ENCODE measurements at places on chromosomes 3 and 15. TPM values are rescaled to one million over a fixed set of nuclear protein-coding genes. Genes with fewer than 3 reads are reported as not detected.

The SEMA5B gene
- not detected for total RNA-seq

- DNase-seq, result no peak
These were observed 5.0 kb downstream of the BOC start for GRCh38 chr3:113216393-113216792.

The MCF2L2 gene
- total RNA-seq, result not detected

GRCh38 chr3:32202496-32202895 lies 36.0 kb upstream of the CMTM8 start:
- DNase-seq, result no peak

The RGMA gene
- total RNA-seq, result not detected

DNA sequence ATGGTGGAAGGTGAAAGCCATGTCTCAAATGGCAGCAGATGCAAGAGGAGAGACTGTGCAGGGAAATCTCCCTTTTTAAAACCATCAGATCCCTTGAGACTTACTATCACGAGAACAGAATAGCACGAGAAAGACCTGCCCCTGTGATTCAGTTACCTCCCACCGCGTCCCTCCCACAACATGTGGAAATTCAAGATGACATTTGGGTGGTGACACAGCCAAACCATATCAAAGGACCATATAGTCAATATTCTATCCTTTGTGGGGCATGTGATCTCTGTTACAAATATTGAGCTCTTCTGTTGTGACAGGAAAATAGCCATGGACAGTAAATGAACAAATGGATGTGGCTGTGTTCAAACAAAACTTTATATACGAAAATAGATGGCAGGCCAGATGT lies 77.2 kb upstream of the ACKR4 start:
- no peak for DNase-seq
